Mucosa of gallbladder (tissue), 1 donor: ENCODE measurements at places on chromosomes 2 and 18. TPM values are rescaled to one million over a fixed set of nuclear protein-coding genes. Genes with fewer than 3 reads are reported as not detected.

Gene CAPN14
- total RNA-seq = 0.14 TPM

DNA sequence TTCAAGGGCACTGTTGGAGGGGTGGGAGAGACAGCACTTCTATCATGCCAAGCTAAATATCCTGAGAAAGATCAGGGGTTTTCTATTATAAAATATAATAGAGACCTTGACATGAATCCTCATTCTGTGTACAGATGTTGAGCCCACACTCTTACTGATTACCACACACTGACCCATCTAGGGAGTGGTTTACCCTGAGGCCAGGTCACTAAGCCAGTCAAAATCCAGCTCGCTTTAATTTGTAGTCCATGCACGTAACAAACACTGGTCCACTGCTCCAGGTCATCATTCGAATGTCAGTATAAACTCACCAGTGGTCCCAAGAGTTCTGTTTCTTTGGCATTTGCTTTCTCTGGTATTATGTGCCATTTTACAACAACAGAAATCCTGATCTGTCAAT lies 96.4 kb downstream of the SLC8A1 start:
- DNase-seq = no peak

Gene HAAO
- total RNA-seq = 20.9 TPM

- DNase-seq = no peak
Measured at GRCh38 chr2:174841936-174842335, 77.7 kb upstream of the CHRNA1 start.
